ENCODE measurements at places on chromosomes 7 and 10.

GRCh38 chr7:136070736-136071505, 93.8 kb upstream of the MTPN start:
- no peak for DNase-seq

DNA sequence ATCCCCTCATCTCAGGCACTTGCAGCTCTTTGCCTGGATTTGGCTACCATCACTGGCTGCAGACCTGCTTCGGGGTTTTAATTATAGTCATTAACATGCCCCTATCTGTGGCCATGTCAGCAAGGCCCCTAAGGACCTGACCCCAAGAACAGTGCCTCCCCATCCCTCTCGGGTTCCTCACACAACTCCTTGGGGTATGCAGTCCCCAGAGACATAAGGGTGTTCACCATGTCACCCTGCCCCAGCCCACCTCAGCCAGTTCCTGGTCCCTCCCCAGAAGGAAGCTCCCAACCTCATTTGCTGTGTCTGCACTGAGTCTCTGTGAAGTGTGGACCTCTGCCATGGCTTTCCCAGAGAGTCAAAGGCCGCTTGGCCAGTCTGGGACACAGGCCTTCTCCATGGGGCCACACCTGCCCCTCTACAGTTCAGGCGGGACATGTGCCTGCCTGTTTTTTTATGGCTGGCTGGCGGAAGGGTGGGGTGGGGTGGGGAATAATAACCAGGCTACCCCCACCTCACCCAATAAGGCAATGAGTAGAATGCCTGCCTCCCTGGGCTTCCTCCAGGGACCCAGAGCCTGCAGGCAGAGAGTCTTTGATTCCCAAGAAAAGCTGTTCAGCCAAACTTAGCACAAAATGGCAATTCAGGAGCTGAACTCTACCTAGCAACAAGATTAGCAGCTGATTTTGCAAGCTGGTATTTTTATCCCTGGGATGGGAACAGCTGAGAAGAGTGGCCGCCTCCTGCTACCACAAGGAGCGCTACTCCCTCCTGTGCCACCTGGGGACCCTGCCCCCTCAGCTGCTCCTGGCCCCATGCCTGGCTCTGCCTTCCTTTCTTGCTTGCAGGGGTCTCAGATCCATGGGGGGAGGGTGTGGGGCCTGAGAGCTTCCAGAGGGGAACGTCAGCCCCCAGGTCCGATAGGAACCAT, 23.7 kb upstream of the CAMK2B start:
- no peak for DNase-seq

DNA sequence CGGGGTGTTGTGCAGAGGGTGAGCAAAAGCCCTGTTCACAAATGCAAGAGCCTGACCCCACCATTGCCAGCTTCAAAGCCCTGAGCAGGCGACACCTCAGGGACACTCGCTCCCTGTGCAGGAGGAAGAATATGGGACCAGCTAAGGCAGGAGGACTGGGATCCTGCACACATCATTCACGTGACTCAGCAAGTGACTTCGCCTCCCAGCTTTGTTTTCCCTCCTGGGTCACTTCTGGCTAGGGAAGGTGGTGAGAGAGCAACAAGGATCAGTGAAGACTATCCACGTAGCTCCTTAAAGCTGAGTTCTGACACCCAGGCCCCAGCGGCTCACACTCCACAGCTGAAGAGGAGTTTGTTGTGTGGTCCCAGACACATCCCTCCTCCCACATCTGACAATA, 164.3 kb downstream of the FGFR2 start:
- no peak for DNase-seq

GRCh38 chr7:5596046-5596895, 172.6 kb upstream of the TNRC18 start:
- DNase-seq, result peak; percentile 90

DNA sequence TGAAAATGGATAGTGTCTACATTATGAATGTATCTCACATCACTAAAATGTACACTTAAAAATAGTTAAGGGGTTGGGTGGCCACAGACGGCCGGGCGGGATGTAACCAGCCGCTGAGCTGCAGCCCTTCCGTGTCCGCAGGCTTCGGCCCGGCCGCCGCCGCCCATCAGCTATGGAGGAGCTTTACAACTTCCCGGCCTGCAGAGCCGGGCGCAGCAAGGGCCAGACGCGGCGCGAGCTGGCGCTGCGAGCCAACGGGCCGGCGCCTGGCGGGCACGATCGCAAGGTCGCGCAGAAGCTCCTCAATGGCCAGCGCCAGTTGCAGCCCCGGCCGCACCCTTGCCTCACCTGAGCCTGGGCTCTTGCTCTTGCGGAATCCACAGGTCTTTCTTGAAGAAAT, 69.1 kb downstream of the KMT2C start:
- DNase-seq, result no peak

DNA sequence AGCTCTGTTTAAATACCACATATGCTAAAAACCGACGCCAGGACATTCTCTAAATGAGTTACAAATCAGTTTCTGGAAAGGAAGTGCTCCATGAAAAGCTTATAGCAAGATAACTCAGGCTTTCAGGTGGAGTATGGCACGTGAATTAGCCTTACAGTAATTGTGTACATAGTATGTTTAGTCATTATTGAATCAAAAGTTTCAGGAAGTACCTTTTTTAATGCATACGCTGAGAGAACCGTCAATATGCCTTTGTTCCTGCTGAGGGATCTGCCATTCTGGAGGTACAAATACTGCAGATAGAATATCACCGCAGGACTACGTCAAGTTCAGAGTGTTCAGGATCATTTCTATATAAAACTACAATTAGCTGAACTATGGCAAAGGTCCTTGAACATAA, 45.7 kb downstream of the ANKMY2 start:
- no peak for DNase-seq

- DNase-seq, result no peak
These were observed 123.9 kb upstream of the SGCE start for GRCh38 chr7:94779861-94780260.

- DNase-seq, result no peak
These were observed 125.4 kb downstream of the MAPK8 start for GRCh38 chr10:48431871-48432270.

GRCh38 chr10:93178226-93178625, 104.5 kb downstream of the CYP26A1 start:
- DNase-seq, result no peak

- DNase-seq, result no peak
These were observed 113.4 kb downstream of the PLXDC2 start for GRCh38 chr10:19929506-19930140.

DNA sequence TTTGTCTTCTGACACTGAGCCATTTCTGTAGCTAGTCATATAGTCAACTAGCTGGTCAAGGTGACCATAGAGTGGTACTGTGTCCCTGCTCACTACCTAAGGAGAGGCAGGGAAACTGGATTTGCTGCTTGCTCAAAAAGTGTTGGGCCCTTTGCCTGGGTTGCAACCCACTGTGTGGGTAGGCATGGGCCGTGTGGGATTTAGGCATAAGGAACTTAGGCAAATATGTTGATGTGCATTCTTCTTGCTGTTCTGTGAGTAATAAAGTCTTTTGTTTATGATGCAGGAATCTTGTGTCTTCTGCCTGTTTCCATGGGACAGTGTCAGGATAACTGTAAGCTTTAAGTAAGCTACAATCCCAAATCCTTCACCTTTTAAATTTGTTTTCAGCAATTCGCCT, 23.1 kb upstream of the TCTN3 start:
- DNase-seq, result no peak

DNA sequence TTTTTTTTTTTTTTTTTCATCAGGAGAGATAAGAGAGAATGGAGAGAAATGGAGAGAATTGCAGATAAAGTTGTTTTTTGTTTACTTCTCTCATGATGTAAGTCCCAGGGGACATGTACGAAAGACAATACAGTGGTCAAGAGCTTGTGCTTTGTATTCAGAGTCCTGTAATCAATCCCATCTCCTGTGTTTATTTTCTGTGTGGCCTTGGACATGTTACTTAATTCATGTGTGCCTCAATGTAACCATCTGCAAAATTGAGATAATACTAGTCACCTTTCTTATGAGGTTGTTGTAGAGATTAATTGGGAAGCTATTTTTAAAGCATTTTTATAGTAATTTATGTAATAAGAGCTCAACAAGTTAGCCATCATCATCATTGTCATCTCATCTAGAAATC, 117.5 kb downstream of the CDK14 start:
- no peak for DNase-seq

DNA sequence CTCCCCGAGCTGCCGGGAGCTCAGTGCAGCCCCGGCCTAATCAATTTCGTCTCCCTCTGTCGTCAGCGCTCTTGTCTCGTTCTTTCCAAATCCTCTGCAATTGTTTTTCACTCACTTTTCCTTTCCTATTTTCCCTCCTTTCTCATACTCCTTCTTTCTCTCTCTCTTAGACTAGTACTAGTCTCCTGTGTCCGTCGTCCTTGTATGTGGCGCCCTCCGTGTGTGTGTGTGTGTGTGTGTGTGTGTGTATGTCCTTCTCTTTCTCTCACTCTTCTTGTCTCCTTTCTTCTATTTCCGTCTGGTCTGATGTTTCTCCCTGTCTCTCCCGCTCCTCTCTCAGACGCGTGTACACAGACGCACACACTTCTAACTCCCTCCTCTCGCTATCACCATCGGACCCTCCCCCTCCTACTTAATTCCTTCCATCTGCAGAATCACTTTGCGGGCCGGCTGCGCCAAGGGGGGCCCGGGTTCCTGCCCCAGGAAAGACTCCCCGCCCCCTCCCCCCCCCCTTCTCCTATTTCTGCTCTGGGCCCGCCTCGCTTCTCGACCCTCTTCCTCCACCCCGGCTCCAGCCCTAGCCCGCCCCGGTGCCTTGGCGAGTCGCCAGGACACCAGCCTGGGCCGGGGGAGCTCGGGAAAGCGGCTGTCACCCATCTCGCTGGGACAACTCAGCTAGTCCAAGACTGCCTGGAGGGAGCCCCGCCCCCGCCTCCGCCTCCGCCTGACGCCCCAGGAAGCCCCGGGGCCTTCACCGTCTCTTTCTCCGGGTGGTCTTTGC, 743 bp upstream of the ZCCHC24 start:
- DNase-seq, result no peak

GRCh38 chr7:78333530-78334425, 535.2 kb downstream of the PHTF2 start:
- no peak for DNase-seq

- DNase-seq, result no peak
These were observed 296.5 kb downstream of the SORCS3 start for GRCh38 chr10:104937567-104937966.

GRCh38 chr7:141954334-141954733, 7.6 kb upstream of the CLEC5A start:
- DNase-seq, result no peak

DNA sequence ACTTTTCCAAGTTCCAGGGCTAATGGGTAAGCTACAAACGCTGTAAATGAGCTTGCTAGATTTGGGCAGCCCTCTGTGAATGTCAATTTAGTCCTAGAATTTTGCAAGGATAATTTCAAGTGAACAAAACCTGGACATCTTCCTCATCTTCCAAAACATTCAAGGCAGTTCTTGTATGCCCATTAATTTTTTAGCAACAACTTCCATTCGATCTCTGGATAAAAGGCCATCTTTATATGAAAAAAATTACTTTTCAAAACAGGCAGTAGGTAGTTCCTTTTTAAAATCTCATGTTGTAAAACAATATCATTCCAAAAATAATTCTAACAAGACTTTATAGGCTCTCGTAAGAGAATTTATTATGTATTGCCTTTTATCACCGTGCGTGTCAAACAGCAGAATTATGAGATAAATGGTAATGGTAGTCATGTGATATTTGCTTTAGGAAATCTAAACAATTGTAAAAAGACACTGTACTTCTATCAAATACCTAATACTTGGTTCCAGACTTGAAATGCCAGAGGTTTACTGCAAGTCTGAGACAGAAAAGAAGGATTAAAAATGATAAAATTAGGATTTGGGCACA, 143.7 kb upstream of the NRP1 start:
- no peak for DNase-seq

GRCh38 chr7:82258181-82258580, 185.4 kb downstream of the CACNA2D1 start:
- DNase-seq, result no peak

DNA sequence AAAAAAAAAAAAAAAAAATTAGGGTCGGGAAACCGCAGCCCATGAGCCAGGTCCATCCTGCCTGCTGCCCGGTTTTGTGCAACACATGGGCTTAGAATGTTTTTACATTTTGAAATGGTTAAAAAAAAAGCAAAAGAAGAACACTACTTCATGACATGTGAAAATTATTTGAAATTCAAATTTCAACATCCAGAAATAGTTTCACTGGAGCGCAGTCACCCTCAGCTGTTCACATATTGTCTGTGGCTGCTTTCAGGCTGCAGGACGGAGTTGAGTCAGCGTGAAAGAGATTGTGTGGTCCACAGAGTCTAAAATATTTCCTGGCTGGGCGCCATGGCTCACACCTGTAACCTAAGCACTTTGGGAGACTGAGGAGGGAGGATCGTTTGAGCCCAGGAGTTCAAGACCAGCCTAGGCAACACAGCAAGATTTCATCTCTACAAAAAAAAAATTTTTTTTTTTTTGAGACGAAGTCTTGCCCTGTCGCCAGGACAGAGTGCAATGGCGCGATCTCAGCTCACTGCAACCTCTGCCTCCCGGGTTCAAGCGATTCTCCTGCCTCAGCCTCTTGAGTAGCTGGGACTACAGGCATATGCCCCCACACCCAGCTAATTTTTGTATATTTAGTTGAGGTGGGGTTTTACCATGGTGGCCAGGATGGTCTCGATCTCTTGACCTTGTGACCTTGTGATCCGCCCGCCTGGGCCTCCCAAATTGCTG, 63.9 kb upstream of the ECHDC3 start:
- peak; percentile 57 for DNase-seq

GRCh38 chr7:45917658-45918057, 3.4 kb downstream of the IGFBP3 start:
- DNase-seq, result peak; percentile 81

GRCh38 chr7:19663816-19664462, 44.9 kb downstream of the POLR1F start:
- DNase-seq, result no peak

DNA sequence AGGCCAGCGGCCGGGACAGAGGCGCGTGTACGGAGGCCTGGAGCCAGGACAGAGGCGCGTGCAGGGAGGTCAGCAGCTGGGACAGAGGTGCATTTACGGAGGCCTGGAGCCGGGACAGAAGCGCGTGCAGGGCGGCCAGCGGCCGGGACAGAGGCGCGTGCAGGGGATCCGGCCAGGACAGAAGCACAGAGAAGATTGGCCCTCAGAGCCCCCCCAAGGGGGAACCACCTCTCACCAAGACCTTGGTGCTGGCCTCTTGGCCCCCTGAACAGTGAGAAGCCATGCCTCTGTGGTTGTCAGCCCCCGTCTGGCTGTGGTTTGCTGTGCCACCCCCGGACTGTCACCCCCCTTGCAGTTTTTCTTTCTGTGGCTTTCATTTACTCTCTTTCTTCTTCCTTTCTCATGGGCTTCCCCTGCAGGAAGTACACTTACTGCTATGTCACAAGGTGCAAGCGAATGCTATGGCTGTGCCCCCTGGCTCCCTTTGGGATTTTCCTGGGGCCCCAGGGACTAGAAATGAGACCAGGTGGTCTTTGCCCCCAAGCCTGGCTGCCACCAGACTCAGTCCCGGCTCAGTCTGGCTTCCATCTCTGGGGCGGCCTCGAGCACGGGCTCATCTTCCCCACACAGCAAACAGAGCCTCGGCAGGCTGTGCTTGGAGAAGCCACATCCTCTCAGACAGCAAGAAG, 41.1 kb downstream of the INSIG1 start:
- no peak for DNase-seq

GRCh38 chr7:26587536-26587935, 276.9 kb downstream of the SKAP2 start:
- DNase-seq, result no peak

- no peak for DNase-seq
These were observed 722.2 kb downstream of the PARD3 start for GRCh38 chr10:34092891-34093290.

- DNase-seq, result no peak
These were observed 29.7 kb downstream of the IMMP2L start for GRCh38 chr7:111532625-111533024.
